Activated CD4-positive, alpha-beta T cell treated with anti-CD3 and anti-CD28 coated beads, Interleukin-2, amount 10 ng/mL, durations not matched to agents 7 days and 5 days (primary cell): ENCODE measurements at places on chromosomes 5 and 9. TPM values are rescaled to one million over a fixed set of nuclear protein-coding genes. Genes with fewer than 3 reads are reported as not detected.
A peak's percentile ranks its signal among the peaks of the same experiment; 100 is the strongest.

Gene SPOUT1
- total RNA-seq, result 60.5 TPM

Gene ANKRD31
- total RNA-seq, result 0.17 TPM

Gene HRCT1
- total RNA-seq, result not detected

DNA sequence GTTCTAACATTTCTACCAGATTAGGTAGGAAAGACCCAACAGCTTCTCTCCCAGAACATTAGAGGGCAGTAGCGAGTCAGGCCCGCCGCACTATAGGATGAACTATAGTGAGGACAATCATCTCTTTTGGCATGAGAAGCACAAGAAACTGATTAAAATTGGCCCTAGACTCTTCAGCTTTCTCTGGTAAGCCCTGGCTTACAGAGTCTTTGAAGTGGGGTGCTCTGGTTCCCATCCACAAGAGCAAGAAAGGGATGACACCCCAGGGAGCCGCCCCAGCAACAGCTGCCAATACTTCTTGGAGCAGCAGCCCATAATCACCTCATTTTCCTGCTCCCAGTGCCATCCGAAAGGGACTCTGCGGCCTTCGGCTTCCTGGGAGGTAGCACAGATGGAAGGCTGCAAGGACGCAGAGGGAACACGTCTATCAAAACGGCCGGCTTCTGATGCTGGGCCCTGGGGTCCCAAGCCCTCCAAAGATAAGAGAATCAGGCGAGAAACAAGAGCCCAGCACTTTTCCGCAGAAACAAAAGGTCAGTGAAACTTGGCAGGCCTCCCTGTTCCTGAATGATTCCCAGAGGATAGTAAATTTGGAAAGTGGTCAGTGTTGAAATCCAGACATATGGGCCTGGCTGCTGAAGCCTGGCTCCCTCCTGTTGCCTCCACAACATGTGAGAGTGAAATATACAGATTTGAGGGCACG lies 69.3 kb downstream of the HSD17B3 start:
- DNase-seq, result peak; percentile 37

DNA sequence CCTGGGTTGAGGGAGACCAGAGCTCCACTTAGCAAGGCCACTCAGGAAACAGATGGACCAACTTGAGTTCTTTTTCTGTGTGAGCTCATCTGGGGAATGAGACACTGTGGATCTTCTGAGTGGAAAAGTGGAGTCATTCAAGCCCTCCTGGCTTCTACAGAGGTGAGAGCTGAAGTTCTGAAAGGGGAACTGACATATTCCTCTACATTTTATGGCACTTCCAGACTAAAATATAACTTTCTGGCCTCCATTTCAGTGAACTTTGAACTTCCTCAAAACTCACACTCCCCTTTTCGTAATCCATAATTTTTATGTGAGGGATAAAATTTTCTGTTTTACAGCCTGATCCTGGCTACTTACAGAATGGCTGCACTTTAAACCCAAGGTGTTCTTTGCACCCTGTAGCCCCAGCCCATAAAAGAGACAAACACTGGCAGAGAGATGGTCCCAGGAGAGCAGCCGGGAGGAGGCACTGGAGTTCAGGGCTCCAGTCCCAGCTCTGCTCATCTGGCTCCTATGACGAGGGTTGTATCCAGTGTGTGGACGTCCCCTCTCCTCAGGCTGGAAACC lies 10.8 kb downstream of the SPAAR start:
- no peak for DNase-seq

GRCh38 chr5:78509145-78509865 lies 139.3 kb downstream of the LHFPL2 start:
- DNase-seq, result no peak

DNA sequence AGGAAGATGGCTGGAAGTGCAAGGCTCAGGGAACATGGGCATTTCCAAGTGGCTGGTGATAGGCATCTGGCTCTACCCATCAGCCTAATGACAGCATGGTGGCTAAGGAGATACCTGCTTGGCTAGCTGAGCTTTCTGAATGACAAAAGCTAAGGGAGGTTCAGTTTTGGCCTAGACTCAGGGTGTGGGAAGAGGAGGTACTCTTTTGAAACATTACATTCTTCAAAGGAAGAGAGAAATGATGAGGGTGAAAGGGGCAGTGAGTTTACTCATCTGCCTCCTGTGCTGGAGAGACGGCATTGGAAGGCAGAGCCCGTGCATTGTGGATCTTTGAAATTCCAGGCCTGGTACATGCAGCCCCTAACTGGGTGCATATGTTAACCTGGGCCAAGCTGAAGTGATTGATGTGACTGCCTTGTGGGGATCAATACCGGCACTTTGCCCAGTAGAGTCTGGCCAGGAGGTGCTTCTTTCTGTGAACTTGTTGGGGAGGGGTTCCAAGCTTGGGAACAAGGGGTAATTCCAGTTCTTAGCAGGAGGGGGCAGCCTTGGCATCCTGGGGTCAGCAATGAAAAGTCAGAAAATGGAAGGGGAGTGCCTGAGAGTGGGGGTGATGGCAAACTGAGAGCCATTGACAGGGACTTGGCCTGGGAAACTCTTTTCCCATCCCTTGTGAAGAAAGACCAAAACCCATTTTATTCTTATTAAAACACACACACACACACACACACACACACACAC lies 108.6 kb downstream of the ACER2 start:
- no peak for DNase-seq

GRCh38 chr5:13354611-13355010 lies 589.9 kb downstream of the DNAH5 start:
- no peak for DNase-seq

DNA sequence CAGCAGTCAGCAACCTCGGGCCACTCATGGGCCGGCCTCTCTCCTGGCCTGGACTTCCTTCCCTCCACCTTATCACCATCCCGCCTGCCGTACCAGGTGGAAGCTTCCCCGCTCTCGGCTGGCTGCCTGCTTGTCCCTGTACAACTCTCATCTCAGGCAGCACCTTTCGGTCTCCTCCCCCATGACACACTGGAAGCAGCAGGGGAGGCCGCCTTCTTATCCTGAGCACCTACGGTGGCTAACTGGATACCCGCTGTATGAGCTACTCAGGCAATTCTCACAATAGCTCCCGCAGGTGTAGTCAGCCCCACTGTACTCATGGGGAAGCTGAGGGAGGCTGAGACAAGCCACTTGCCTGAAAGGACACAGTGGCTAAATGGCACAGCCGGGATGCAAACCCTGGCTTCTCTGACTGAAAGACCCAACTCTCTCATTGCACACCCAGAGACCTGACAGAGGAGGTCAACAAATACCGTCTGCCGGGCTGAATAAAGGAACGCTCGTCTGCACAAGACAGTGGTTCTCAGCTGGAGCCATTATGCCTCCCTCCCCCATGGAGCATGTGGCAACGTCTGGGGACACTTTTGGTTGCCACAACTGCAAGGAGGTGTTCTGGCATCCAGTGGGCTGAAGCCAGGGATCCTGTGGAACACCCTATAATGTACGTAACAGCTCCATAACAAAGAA lies 9.6 kb downstream of the STK10 start:
- DNase-seq, result peak; percentile 70

DNA sequence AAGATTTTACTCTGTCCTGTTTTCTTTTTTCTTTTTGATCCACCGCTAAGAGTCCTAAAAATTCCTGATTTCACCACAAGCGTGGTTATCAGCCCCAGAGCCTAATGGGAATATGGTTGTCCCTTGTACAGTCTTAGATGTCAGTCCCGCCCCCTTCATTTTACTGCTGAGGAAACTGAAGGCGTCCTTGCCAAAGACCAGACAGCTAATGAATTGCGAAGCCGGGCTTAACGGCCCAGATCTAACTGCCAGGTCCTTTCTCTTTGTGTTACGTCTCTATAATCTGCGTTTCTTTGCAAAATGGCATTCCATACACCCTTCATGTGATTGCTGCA lies 497 bp downstream of the NSA2 start:
- DNase-seq, result peak; percentile 20

GRCh38 chr9:87557996-87558395 lies 60.3 kb downstream of the DAPK1 start:
- no peak for DNase-seq

DNA sequence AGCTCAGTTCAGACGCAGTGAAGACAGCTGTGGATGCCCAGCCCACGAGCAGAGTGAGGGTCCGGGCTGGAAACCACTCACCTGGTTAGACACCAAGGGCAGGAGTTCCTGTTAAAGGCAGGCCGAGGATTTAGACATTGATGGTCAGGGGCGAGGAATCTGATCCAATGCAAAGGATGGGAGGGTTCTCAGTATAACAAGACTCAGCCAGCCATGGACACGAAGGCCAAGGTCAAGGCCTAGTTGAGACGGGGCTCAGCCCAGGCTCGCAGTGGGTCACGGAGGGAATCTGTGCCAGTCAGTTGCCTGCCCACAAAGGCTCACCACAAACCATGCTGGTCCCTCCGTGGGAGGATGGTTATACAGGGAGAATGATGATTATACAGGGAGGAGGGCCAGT lies 63.3 kb upstream of the FCN1 start:
- DNase-seq, result no peak

DNA sequence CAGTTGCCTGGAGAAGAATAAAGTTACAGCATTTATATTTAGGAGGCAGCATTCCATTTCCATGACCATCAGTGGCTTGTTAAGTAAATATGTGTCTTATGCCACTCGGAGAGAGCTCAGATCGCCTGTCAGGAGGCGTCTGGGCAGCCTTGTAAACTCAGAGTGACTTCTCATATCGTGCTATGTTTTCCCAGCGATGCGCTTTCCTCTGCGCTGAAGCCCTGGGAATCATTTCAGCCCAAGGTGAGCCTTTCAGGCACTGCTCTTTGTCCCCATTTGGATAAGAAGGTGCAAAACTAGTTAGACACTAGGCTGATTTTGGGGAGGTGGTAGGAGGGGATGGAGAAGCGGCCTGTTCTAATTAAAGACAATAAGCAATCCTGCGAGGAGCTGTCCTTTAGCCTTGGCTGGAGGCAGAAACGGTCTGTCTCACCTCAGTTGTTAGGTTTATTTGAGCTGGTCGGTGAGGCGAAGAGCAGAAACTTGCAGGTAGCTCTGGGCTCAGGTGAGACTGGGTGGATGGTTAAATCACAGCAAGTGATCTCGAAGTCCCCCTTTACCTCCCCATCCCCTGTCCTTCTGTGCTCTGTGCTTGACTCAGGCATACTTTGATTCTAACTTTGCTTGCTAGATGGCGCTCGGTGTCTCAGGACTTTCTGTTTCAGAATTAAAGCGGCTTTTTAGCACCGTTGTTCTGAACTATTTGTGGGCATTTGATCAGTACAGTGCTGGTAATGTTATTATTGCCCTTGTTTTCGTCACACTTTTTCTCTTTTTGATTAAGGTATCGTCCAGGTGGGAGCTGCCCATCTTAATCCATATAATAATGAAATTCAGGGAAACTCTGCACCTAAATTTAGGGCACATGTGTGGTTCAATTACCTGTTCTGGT lies 24.6 kb downstream of the NR2F1 start:
- DNase-seq, result peak; percentile 53
